ENCODE measurements at places on chromosomes 11 and 22. TPM values are rescaled to one million over a fixed set of nuclear protein-coding genes. Genes with fewer than 3 reads are reported as not detected.

- DNase-seq = no peak
Observed at GRCh38 chr22:17143826-17144225, 15.3 kb downstream of the HDHD5 start.

DNA sequence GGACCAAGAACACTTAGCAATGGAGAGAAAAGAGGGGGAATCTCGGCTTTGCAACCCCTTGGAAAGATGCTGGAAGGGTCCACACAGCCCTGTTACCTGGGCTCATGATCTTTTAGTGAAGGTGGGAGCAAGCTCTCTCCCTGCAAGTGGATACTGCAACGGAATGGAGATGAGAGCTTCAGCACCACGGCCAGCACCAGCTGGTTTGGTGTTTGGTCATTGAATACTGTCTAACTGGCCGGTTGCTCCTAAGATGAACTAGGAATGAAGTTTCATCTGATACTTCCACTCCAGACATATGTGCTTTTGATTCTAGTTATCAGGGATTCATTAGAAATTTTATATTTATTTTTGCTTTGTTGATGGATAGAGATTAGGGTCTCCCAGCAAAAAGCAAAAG, 16.3 kb downstream of the HTR3A start:
- DNase-seq = no peak

DNA sequence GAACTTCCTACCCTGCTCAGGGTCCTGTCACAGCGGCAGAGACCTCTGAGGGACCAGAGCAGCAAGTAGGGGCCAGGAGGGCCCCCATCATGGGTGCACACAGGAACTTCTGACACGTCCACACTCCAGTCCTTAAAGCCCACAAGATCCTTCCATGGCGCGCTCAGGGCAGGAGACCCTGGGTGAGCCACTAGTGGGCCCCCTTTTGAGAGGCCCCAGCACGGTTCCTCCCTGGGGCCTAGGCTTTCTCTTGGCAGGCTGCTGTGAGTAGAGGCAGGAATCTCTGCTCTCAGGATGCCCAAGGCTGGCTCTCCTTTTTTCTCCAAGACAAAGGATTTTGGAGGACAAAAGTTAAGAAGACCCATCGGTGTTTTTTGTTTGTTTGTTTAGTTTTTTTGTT, 22.4 kb downstream of the RPS6KA4 start:
- DNase-seq = no peak

DNA sequence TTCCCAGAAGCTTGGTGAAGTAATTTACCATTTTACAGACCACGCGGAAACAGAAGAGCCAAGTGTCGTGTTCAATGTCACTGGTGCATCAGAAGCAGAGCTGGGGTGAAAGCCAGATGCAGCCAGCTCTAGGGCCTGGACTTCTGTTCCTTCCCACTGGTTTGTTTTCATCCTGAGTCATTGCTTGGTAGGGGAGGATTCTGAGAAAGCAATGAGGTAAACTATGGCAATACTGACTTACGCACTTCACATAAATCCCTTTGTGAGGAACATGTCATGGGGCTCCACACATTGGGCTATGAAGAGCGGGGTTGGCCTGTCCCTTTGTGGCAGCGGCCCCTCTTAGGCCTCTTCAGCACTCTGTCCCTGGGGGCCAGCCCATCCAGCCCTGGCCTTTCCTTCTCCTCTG, 52.4 kb upstream of the RBFOX2 start:
- no peak for DNase-seq

- DNase-seq = peak; percentile 42
Observed at GRCh38 chr11:65571940-65572339, 398 bp upstream of the FAM89B start.

DNA sequence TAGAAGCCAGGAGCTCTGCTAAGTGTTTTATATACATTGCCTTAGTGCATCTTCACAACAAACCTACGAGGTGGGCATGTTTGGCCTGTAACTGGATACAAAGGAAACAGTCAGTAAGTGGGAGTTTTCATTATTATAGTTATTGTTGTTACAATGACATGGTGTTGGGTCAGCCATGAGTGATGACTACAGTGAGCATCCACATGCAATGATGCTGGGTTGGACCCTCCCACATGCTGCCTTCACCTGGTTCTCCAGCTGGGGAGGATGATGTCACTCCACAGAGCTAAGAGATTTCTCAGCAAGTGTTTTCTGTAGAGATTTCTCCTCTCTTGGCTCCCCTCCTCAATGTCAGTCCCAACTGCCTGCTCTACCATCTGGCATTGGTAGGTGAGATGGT, 59.3 kb downstream of the EHF start:
- DNase-seq = no peak

DNA sequence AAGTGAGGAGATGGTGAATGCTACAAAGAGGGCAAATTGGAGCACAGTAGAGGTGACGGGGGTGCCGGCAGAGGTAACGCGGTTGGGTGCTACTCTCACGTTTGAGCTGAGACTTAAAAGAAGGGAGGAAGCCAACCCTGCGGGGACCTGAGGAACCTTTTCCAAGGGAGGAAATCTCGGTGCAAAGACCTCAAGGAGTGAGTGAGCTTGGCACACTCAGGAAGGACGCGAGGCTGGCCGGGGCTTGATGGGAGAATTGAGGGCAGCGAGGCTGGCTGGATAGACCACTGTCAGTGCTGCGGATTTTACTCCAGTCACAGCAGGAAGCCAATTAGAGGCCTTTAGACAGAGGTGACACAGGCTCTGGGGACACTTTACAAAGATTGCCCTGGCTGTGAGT, 25.0 kb downstream of the TSKU start:
- no peak for DNase-seq

- no peak for DNase-seq
Observed at GRCh38 chr22:42960531-42961399, 54.2 kb downstream of the PACSIN2 start.

DNA sequence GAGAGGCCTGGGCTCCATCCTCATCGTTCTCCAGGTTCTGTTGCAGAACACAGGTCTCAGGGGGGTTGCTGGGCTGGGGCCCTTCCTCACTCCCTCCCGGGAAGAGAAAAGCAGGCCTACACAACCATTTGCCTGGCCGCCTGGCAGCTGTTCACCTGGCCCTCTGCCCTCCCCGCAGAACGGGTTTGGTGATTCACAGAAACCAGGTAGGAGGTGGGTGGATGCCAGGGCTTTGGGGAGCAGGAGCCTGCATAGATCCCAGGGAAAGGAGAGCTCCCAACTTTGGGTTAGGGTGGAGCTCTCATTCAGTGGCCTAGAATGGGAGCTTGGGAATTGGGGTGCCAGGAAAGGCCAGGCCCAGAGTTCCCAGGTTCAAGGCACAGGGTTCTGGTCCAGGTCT, 995 bp downstream of the TMEM134 start:
- DNase-seq = peak; percentile 85

GRCh38 chr22:43901976-43902643, 10.3 kb upstream of the PNPLA5 start:
- DNase-seq = no peak

DNA sequence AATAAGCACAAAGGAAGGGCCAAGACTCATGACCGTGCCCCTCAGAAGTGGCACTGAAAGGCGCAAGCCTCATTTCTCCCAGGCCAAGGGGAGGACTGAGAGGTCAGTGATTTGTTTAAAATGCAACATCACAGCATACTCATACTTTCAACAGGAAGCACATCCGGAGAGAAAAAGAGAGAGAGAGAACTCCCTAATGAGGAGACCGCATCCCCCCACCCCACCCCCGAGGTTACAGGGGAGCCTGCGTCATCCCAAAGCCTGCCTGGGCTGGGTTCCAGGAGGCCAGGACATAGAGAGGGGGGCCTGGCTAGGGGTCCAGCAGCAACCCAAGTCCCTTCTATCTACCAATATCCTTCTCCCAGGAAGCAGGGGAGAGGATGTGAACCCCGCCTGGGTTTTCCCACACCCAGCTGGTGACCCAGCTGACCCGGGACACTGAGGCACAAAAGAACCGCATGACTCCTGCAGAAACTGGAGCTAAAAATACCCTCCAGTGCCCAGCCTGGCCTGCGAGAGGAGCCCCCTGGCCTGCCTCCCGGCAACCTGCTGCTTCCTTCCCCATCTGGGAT, 3.8 kb downstream of the CSNK1E start:
- DNase-seq = no peak

DNA sequence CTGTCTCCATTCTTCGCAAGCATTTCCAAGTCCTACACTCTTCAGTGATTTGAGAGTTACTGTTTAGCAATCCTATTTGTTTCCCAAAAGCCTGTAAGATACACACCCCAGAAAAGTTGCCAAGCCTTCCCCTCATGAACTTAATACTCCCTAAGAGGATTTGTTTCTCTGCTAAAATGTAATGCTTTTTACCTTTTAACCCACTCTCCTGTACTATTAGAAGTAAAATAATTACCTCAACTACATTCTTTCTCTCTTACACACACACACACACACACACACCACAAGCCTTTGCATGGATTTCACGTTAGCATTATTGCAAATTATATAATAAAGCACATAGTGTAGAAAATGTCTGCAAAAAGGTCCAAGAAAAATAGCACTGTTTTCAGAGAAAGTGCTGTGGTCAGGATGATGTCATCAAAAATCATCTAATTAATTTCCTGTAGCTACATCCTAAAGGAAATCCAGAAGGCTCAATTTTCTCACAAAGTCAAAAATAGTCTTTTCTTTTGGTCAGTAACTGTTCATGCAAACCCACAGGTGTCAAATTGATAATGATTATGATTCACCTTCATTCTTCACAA, 364.1 kb upstream of the PITPNB start:
- no peak for DNase-seq

DNA sequence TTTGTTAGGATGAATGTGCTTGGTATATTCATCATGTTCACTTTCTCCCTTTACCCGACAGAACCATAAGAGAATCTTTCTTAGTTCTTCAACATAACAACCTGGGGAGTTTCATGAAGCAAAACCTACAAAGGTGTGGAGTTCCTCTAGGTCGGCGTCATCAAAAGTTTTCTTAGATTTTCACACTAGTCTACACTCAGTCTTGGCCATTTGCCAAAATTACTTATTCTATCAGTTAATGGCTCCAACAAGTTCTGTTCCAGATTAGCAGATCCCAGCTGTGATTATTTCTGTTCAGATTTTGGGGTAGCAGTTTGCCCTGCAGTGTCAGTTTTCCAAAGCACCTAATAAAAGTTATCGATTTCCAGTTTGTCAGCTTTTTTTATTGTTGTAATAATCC, 935.8 kb upstream of the RAG2 start:
- no peak for DNase-seq

GRCh38 chr11:87355596-87355995, 317.9 kb downstream of the TMEM135 start:
- no peak for DNase-seq

DNA sequence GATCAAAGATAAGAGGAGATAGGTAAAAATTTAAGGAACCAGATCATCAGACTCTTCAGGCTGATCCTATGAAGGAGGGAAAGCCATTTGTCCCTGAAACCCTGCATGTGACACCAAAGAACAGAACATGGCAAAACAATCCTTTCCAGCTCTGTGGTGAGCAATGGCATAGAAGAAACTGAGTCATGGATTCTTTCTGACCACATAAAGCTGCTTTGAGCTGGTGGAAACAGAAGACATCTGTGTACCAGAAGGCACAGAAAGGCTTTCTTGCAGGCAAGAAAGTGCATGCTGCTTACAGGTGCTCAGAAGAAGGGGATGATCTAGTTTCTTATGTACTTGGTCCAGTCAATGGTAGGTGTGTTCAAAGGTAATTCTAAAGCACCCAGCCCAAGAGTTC, 45.0 kb upstream of the APOA1 start:
- DNase-seq = no peak

GRCh38 chr11:3344327-3345174, 34.4 kb downstream of the ZNF195 start:
- DNase-seq = no peak

- no peak for DNase-seq
Observed at GRCh38 chr11:67320011-67320410, 16.7 kb downstream of the SSH3 start.

DNA sequence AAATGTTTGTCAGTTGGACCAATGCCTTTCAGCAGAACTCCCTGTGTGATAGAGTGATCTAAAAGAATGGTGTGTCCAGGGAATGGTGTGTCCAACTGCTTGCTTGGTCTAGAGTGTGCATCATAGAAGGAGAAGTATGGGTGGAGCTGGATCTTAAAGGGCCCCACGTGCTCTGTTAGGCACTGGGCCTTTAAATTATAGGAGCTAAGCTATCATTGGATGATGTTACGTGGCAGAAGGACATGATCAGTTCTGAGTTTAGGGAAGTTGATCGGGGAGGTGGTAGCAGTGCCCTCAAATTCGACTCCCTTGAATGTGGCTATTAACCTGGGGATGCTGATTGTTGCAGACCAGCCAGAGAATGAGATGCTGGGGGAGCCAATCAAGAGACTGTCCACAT, 16.4 kb downstream of the STX3 start:
- no peak for DNase-seq

BRSK2 gene
- not detected for total RNA-seq

INPPL1 gene
- 46.5 TPM for total RNA-seq

DAGLA gene
- total RNA-seq = 0.58 TPM

OR2AG1 gene
- total RNA-seq = not detected

APOA1 gene
- 12,494 TPM for total RNA-seq

Data from right lobe of liver (tissue), 6 donors.